Neural progenitor cell (in vitro differentiated cells): ENCODE measurements at places on chromosomes 4 and X.

GRCh38 chrX:54641530-54641929, 111.5 kb downstream of the GNL3L start:
- no peak for DNase-seq

- DNase-seq, result no peak
Measured at GRCh38 chr4:99827454-99827853, 10.8 kb downstream of the DAPP1 start.

DNA sequence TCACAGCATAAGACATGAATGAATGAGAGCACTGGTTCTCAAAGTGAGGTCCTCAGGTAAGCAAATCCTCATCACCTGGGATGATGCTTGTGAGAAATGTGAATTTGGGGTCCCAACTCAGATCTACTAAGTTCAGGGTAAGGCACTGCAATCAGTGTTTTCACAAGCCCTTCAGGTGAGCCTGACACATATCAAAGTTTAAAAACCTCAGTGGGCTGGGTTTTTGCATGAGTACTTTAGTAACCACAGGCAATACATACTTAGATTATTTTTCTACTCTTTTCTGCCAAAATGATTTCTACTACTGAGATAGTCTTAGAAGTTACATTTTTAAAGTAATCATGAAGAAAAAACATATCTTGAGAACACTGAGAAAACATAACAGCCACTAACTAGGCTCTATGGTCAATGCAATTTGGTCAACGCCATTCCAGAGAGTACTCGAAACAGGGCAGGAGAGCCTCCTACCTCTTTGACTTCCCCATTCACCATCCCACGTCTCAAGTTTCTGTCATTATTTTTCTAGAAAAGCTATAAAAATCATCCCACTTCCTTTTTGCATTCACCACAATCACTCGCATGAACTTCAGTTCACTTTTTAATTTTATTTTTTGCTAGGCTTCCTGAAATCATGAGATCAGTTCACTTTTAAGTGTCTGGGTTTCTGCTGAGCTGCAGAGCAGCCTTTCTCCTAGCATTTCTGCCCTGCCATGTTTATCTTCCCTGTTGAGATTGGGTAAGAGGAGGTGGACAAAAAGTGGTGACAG, 73.8 kb downstream of the MFAP3L start:
- DNase-seq, result no peak

DNA sequence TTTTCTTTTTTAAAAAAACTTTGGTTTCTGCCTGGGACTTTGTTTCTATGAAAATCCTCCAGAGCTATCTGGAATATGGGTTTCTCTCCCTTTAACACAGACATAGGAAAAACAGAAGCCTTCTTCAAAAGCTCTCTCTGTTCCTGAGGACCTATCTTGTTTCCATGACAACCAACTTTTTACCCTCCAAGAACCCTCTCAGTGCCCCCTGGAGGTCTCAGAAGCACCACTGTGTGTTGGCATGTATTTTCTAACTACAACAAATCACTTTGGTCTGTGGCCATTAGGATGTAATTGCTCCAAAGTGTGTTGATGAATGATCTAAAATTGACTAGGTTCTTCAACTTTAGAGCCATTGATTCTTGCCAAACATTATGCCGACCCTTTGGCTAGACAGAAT, 1331.6 kb downstream of the ADGRL3 start:
- DNase-seq, result peak; percentile 46

DNA sequence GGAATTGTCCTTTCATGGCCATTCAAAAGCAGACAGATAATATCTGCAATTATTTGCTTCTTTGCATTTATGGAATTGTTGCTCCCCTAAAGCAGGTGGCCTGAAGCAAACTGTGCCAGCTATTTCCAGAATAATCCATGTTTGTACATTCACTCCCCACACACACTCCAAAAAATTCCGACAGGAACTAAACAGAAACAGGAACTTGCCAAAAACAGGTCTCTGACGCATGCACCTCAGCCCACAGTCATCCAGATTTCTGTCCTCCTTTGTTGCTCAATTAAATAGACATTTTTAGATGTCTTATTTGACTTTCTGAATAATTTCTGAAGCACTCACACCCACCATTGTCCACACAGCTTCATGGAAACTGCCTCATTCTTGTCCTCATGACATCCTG, 71.5 kb upstream of the EDNRA start:
- DNase-seq, result no peak

GRCh38 chrX:5907207-5907606, 321.5 kb downstream of the NLGN4X start:
- peak; percentile 35 for DNase-seq

DNA sequence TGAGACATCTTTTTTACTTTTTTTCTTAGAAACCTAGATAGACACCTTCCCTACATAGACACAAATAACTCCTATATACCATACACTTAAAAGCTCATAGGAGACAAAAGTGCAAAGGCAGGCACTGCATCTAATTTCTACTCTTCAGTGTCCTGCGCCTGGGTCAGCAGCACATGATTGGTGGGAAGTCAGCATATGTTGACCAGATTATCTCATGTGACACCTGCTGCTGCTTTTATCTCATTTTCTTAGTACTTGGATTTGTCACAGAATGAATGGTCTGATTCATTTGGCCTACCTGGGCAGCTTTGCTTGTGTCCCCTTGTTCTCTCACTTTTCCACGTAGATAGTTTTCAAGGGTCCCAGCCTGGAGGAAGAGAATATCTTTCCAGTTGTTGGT, 24.9 kb upstream of the LNX1 start:
- no peak for DNase-seq

- no peak for DNase-seq
Measured at GRCh38 chr4:79015411-79015810, 76.2 kb upstream of the PAQR3 start.

GRCh38 chr4:6307891-6308290, 38.2 kb downstream of the WFS1 start:
- no peak for DNase-seq

- DNase-seq, result no peak
Measured at GRCh38 chrX:39750848-39751247, 346.9 kb downstream of the BCOR start.

DNA sequence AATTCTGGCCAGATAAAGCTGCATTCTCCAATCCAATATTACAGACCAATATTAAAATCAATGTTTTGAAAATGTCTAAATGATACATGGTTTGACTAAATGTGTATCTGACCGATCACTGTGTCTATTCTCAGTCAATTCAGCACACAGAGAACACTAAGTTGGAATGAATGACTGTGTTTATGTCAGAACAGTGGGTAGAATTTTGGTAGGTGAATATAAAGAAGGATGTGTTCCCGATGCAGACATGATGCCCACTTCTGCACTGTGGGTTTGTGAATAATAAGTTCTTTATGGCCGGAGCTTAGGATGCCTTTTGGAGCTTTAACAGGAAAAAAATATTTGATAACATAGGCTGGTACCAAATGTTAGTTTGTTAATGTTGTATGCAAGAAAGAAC, 113.2 kb upstream of the GIMD1 start:
- DNase-seq, result no peak

GRCh38 chrX:72309297-72310071, 3.8 kb upstream of the CITED1 start:
- DNase-seq, result peak; percentile 24

DNA sequence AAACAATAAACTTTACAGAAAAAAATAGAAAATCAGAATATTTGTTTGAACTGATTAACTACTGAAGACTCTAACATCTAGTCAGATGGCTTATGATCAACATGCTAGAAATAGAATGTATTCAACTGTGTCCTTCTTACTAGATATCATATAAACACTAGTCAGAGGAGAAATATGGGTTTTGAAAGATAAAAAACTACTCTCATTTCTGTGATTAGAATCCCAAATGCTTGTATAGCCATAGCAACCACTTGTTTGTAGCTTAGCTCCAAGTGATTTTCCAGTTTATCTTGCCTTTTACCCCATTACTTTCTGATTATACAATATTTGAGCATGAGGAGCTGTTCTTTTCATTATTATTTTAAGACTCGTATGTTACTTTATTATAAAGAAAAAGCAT, 31.2 kb downstream of the USP38 start:
- no peak for DNase-seq

DNA sequence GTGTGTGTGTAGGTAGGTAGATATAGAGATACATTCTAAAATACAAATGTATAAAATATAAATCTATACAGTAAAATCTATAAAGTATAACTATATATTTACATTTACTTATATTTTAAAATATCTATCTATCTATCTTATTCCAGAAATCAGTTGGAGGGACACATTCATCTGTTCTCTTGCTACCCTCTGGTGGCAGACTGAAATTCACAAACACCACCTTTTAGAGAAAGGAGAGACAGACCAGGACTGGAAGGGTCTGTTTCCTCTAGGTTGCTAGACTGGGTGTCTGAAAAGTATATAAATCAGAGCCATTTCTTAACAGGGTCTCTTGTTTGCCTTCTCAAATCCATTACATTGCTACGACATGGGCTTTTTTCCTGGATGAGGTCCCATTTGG, 343.0 kb downstream of the OPHN1 start:
- DNase-seq, result no peak

- DNase-seq, result no peak
Measured at GRCh38 chrX:130111220-130112154, 1.2 kb upstream of the ELF4 start.

DNA sequence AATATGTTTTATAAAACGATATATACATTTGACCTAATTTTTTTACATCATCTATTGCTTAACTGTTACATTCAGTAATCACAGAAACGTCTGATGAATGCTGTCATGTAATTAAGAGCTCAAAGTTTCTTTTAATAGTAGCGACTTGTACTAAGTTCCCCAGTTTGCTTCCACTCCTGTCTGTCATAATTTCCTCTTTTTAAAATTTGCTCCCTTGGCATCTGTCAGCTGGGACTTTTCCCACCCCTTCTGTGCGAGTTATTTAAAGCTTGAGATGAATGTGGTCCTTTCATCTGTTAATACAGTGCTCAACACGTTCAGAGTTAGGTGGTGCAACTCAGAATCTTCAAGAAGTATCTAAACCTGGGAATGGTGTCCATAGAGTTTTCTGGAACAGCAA, 1.2 kb downstream of the RAP1GDS1 start:
- DNase-seq, result no peak

DNA sequence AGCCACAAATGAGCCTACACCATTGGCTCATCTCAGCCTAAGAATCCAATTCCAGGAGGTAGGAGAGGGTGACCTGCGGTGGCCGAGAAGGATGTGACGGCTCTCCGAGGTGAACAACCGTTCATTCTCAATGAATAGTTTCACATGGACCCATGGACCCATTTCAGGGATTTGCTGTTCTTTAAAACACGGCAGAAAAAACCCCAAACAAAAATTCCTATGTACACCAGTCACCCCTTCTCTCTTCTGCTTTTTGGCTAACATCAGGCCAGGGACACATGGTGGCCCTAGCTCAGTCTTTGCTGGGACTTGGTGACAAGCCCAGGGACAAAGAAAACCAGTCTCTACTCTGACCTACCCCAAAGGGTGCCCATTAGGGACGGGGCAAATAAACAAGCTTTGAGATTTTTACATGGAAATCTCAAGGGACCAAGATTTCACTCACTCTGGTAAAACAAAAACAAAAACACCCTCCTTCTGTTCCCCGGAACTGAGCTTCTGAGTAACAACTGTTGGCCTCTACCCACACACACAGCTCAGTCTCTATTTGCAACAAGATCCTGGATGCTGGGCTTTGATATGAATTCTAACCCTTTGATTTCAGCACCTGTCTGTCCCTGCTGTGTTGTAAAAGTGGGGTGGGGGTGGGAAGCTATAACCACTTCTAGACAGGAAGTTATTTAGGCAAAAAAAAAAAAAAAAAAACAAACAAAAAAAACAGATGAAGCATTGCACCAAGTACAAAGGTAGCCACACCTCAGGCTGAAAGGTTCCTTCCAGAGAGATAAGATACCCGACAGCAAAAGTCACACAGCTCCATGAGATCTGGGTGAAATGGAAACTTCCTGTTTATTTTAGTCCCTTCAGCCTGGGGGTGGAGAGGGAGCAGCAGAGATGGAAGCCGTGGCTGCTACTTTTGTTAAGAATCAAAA, 49.0 kb downstream of the DDX3X start:
- DNase-seq, result no peak

DNA sequence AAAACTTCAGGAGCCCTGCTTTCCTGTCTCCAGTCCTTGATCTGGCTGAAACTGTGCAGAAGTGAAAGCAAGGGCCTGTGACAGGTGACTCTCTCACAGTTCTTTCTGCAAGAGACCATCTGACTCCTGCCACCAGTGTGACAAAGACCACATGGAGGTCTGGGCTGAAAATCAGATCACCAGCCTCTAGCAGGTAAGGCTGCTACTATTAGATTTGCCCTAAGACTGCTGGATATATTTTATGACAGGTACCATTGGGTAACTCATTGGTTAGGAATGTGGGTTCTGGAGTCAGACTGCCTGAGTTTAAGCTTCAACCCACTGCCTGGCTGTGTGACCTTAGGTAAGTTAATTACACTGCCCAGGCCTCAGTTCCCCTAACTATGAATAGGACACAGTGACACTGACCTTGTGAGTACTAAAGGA, 163.3 kb upstream of the SLC7A11 start:
- no peak for DNase-seq

DNA sequence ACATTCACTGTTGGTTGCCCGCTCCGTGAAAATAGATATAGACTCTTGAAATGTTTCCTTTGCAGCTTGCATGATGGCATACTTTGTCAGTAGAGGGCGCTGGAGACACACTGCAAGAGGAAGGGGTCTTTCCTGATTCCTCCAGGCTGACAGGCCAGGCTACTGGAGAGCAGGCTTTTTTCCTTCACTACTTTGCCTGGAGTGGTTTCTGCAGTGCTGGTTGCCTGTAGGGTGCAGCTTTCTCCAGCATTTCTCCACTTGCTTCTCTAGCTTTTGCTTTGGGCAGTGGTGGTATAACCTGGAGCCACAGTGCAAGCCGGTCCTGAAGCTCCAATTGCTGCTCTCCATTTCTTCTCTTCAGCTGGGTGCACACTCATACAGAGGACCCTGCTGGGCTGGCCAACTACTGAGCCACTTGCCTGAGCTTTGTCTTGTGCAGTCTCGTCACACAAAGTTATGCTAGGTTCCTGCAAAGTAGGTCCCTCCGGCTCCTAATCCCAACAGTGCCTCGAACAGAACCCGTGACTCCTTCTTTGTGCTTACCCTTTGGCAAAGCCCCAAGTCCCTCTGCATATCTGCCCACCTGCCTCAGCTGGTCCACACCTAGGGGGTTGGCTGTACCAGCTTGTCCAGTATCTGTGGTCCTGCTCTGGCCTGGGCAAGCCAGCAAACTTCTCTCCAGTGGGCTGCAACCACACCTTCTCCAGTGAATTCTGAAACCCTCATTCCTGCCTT, 46.3 kb downstream of the RASSF6 start:
- DNase-seq, result peak; percentile 91

DNA sequence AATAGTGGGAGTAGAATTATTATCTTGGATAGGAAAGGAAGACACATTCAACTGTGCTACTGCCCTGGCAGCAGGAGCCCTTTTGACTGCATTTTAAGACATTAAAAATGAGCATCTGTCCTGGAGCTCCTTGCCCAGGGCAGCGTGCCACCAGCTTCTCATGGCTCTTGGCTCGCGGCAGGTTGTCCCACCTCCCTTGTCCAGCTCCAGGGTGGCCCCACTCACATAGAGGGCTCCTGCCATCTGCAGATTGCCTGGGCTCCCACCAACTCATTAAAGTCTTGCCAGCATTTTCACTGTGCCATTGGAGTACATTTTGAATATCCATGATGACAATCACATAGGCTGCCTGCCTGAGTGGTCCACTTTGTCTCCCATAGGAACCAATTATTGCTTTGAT, 27.0 kb downstream of the CLCN4 start:
- no peak for DNase-seq

- DNase-seq, result no peak
Measured at GRCh38 chrX:154775419-154776349, 13.0 kb downstream of the DKC1 start.
